ENCODE measurements at places on chromosomes 7 and 10. TPM values are rescaled to one million over a fixed set of nuclear protein-coding genes. Genes with fewer than 3 reads are reported as not detected.

PAX4 gene
- not detected for total RNA-seq

CALML5 gene
- total RNA-seq, result not detected

TM9SF3 gene
- total RNA-seq, result 45.5 TPM

CRYGN gene
- total RNA-seq, result not detected

OPALIN gene
- total RNA-seq, result not detected

GARS1 gene
- 246 TPM for total RNA-seq

DNA sequence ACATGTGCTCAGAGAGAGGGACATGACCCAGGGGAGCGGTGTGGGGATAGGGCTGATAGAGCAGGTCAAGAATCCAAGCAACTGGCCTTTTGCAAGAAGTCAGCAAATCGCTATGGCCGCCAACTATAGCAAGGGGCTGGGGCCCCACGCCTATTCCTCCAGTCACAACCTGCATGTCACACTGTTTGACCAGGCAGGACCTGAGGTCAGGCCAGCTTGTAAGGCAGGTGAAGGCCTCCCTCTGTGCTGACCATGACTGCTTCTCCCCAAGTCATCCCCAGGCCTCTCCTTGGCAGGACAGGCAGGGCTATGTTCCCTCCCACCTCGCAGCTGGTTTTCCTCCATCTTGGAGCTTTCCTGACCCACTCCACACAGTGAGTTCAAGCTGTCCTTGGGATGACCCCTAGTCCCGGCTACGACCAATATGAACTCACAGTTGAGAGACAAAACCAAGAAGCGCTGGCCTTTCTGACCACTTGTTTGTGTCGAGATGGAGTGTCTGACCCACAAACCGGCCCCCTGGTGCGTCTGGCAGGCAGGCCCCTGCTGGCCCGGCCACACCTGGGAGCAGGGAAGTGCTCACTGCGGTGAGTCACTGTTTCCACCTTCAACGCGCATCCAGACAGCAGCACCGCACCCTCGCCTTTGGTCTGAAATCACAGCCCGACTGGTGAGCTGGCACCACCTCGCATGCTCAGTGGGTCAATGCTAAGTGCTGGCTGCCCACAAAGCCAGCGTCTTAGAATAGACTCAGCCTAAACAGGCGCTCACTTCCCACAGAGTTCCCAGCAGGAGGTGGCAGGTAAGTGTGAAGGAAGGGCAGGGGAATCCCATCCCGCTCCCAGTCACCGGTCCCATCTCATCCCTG, 81.4 kb downstream of the VWA2 start:
- no peak for DNase-seq

DNA sequence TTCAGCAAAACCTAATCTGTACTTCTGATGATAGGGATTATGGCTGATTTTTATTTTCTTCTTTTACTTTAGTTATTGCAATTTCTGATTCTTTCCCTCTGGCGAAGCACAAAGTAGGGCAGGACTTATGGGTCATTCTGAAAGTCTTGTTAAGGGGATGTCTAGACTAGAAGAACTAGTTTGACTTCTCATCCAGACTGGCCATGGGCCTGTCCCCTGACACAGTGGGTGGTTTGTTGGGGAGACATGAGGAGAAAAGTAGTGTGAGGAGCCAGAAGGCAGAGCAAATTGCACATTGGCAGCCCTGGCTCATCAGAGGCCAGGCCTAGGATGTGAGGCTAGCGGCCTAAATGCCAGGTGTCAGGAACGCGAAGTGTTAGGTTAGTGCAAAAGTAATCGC, 152.8 kb downstream of the RTKN2 start:
- DNase-seq, result no peak

GRCh38 chr10:19518632-19519031, 297.6 kb upstream of the PLXDC2 start:
- no peak for DNase-seq

DNA sequence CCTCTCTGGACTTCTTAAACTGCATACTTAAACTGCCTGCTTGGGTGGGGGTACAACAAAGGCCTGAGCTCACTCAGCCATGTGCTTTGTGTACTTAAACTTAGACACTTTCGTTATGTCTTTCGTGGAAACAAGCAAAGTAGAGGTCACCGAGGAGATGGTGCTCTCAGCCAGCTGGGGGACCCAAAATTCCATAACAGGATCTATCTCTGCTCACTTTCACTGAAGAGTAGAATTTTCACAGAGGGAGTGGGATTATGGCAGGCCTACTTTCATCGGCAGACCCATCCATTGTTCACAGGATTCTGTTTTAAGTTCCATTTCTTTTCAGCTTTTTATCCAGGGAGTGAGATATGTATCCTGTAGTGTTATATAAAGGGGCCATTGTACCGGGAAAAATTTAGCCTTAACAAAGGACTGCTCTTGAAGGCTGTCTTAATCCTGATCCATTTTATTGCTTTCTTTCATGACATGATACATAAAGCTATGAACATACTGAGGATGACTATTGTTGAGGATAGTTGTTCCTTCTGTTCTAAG, 370.0 kb upstream of the GHITM start:
- no peak for DNase-seq

Data from MG63 (cell line).